ENCODE measurements at places on chromosomes 1 and 21.

- DNase-seq: peak; percentile 77
Observed at GRCh38 chr1:245969283-245969682, 537.8 kb downstream of the SMYD3 start.

DNA sequence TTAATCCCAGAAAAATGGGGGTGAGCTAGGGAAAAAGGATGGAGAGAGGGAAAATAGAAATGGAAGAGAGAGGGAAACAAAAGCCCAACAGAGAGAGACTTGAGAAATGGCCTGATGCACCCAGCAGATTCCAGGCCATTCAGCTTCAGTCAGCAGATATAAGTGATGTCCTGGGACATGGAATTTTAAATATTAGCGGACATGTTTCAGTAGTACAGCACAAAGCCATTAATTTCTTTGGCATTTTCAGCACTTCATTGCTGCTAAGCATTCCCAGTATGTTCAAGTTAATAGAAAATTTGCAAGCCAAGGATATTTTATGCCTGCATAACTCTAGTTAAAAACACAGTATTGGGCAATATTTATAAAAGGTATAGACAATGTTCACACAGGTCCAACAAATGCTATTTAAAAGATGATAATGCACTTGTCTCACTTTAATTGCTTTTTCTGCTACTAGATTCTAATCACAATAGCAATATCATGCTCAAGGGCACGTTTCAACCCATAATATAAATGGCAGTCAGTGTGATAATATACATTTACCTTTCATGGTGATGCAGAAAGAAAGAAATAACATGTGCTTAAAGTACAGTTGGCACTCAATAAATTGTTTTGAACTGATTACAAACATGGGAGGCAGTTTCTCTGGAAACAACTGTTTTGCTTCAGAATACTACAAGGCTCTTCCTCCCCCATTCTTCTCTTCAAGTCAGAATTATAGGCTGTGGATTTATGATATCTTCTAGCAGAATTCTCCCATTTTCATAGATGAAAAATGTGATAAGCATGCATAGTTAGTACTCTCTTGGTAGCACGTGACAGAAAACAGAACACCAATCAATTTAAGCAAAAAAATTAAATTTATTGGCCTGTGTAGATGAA lies 108.1 kb upstream of the MAGI3 start:
- no peak for DNase-seq

DNA sequence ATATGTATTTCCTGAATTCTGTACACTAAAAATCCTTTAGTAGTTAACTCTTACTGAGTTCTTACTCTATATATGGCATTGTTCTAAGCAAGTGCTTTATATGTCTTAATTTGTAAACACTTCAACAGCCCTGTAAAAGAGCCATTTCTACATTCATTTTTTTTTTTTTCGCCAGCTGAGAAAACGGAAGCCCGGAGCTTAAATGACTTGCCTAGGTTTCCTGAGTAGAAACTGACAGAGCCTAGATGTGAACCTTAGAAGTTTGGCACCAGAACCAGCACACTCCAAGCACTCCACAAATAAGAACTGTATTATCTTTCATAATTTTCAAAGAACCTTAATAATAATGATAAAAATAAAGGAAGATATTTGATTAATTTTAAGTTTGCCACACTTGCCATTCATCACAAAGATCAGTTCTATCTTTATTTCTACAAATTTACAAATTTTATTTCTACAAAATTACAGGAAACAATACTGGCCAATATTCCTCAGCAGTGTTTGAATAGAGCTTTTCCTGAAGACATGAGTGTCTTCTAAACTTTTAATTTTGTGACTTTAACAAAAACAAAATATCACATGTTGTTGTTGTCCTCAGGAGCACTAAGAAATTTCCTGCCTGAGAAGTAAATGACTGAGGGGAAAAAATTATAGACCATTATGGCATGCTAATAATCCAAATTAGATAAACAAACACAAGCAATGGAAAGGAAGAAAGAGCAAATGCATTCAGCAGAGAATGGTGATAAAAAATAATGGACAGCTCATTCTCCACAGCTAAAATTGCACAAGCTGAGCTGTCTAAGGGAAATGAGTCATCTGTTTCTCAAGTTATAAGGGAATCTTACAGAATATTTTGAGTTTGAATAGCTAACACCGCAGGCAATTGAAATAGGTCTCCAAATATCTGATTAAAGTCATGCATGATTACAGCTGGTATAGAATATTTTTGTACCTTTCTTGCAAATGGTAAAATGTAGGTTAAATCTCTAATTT lies 71.2 kb downstream of the DPYD start:
- peak; percentile 92 for DNase-seq

DNA sequence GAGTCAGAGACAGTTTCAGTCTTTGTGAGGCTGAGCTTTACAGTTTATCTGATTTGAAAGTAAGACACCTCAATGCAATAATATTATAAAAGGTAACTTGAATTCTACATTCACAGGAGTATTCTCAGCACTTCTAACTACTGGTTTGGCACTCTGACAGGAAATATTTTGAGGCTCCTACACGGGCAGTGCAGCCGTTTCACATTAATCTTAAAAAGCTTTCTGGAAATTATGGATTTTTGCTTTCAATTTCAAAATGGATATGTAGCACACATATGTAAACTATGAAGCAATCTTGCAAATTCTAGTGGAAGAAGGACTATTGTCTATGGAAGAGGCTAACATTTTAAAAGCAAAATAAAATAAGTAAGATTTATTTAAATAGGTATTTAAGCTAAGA lies 262.9 kb upstream of the SNX7 start:
- DNase-seq: peak; percentile 44

DNA sequence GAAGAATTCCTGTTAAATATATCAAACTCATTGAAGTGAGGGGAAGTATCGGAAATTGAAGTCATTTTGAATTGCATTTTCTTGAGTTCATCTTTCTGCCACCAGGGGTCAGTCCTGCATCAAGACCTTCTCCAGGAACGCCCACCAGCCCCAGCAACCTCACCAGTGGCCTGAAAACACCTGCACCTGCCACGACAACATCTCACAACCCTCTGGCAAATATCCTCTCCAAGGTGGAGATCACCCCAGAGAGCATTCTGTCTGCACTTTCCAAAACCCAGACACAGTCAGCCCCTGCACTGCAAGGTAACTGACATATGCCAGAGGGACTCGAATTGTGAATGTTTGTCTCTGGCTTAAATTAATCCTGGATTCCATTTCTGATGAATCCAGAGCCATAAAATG lies 22.8 kb upstream of the TARS2 start:
- peak; percentile 80 for DNase-seq

GRCh38 chr1:40944841-40945430 lies 34.6 kb upstream of the CTPS1 start:
- DNase-seq: peak; percentile 71

GRCh38 chr1:58583496-58583895 lies 6.4 kb upstream of the TACSTD2 start:
- no peak for DNase-seq

DNA sequence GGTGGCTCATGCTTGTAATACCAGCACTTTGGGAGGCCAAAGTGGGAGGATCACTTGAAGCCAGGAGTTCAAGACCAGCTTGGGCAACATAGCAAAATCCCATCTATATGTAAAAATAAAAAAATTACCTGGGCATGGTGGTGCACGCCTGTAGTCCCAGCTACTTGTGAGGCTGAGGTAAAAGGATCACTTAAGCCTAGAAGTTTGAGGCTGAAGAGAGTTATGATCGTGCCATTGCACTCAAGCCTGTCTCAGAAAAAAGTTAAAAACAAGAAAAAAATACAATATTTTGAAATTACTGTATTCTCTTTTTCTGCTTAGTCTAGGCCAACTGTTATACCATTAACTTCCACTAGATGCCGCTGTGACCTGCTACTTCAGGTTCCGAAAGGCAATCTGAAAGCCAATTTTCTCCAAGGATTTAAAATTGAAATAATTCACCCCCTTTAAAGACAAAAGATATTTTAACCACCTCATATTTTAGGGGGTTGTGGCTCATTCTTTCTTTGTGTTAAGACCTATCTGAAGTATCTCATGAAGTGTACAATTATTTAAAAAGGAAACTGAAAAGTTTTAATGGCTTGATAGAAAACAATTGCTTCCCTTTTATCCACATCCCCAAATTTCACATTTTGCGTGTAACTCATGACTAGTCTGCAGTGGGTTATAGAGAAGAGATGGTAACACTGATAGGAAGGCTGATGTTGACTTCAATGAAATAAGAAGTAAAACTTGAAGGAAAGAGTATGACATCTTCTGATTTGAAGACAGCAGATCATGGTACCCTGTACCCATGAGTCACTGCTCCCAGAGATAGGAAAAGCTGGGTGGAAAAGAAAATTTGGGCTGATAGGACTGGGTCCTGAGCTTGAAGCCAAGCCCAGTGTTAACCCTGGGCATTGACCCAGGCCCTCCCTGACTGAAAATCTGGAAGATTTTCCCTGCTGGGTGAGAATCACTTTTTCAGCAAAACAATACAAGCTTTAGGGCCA lies 24.4 kb upstream of the CLDN14 start:
- peak; percentile 85 for DNase-seq

DNA sequence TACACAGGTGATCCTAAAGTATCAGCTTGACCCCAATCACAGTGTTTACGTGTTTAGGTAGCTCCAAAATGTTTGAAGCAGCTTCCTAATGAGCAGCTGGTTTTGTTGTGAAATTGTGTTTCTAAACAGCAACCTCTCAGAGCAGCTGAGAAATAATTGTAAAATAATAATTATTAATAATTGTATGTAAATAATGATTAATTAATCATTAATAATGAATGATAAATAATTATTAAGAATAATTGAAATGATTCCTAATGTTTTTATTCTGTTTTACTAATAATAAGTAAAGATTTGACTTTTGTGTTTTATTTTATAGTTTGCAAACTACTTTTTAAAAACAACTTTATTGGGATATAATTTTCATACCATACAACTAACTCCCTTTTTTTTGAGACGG lies 182.2 kb downstream of the URB2 start:
- no peak for DNase-seq

DNA sequence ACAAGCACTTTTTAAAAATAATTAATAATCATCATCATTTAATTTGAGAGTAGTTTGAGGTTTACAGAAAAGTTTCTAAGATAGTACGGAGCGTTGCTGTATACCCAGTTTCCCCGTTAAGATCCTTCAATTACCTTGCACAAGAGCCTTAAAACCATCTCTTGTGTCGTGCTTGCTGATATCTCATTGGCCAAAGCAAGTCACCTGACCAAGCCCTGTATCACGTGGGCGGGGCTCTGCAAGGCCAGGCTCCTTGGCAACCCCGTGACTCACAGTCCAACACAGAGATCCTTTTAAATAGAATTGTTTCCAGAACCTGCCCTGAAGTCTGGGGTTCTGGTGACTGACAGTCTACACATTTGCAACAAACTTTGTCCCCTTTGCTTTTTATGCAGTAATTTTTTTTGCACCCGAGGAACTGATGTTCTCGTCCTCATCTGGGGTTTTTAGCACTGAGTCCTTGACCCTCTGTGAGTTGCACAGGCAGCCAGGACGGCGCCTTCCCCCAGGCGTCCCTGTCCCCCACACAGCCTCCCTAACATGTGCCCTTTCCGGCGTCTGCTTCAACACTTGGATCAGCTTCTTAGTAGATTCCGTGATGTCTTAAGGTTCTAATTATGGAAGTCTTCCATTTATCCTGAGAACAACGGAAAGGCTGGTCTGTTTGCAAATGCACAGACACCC lies 183.3 kb upstream of the TMEM51 start:
- DNase-seq: peak; percentile 94

DNA sequence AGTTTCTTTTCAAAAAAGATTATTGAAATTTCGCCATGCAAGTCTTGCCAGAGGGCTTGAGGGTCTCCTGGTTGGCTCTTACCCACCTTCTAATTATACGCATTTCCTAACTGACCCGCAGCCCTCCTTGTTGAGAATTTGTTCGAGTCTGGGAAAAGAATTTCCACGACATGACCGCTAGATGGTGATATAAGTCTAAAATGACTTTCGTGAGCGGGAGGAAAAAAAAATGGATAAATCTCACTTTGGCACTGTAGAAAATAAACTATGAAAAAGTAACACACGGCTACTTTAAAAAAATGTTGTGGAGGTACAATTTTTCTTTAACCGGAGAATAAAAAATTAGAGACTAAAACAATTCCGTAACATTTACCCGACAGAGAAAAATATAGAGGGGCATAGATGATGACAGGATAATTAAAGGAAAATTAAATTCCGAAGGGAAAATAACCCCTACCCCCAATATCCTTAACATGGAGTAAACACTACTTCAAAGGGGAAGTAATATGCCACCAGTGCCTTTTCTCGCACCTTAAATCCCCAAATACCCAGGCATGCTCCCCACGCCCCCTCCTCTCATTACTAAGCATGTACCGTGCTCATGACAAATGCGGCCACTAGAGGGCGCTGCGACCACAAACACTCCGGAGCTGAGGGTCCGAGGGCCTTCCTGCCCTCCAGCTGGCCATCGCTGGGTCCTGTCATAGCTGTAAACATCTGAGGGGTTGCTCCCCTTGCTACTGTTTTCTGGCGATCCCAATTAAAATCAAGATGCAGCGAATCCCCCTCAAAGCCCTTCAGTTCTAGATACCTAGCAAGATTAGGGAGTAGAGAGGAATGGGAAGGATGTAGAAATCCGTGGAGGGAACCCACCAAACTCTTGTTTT lies 266.9 kb downstream of the ASTN1 start:
- peak; percentile 86 for DNase-seq

DNA sequence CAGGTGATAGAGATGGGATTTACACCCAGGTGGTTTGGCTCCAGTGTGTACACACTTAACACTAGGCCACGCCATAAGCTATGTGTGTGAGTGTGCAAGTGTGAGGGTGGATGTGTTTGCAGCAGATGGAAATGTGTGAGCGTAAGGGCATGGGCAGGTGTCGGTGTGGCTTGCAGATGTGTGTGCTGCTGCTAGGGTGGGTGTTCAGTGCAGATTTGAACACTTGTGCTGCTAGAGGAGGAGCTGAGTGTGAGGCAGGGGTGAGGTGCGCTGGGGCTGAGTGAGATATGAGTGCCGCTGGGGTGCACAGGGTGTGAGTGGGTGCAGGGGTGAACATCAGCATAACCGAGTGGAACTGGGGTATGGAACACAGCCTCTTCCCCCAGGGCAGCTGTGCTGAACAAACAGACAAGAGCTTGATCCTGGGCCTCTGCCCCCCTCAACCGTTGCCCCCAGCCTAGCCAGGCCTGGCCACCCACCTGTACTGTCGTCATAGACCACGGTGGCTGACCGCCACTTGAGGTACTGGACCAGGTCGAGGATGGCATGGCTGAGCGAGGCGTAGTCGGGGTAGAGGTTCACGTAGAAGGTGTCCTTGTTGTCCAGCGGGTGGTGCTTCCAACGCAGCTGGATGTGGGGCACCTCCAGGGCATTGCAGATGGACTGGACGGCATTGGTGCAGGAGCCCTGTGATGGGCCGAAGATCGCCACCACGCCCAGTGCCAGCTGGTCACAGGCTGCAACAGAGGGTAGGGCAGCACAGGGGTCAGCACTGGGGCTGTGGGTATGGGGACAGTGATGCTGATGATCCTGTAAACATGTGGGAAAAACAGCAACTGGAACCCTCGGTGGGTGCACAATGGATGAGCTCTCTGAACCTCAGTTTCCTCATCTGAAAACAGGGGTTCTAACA lies 153.9 kb downstream of the GRIK3 start:
- DNase-seq: no peak

Data from adipocyte (in vitro differentiated cells).